ENCODE measurements at places on chromosomes 13 and 19.

DNA sequence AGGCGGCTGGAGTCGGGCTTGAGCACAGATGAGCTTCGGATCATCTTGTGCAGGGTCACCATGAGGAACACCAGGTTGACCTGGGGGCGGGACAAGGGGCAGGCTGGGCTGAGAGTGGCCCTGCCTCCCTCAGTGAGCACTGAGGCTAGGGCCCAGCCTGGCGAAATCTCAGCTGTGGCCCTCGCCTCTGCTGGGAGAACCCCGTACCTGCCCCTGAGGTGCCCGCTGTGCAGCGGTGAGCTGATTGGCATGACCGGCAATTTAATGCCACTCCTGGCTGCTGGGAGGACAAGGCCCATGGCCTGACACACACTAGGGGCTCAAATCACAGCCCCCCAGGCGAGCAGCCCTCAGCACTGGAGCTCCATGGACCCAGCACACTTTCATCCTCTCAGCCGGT lies 19.7 kb upstream of the ASF1B start:
- DNase-seq = no peak

DNA sequence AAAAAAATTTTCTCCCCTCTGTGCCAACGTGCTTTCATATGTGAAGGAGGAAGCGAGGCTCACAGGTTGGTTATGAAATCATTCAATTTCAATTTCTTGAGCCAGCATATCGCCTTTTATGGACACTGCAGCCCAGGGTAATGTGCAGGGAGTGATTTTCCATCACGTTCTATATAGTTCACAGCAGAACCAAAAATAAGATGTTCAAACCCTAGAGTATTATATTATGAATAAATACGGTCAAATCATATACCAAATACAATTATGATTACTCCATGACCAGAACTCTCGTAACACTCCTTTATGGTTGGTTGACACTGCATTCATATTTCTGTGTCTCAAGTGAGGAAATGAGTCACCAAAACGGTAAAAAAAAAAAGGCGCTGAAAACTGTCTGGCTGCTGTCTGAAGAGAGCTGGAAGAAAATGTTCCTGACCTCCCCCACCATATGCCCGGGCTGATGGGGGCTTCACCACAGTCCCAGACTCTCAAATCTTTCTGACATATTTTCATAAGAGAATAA lies 75.8 kb upstream of the UBAC2 start:
- DNase-seq = peak; percentile 58

GRCh38 chr13:39528661-39528980 lies 74.4 kb downstream of the LHFPL6 start:
- DNase-seq = no peak

DNA sequence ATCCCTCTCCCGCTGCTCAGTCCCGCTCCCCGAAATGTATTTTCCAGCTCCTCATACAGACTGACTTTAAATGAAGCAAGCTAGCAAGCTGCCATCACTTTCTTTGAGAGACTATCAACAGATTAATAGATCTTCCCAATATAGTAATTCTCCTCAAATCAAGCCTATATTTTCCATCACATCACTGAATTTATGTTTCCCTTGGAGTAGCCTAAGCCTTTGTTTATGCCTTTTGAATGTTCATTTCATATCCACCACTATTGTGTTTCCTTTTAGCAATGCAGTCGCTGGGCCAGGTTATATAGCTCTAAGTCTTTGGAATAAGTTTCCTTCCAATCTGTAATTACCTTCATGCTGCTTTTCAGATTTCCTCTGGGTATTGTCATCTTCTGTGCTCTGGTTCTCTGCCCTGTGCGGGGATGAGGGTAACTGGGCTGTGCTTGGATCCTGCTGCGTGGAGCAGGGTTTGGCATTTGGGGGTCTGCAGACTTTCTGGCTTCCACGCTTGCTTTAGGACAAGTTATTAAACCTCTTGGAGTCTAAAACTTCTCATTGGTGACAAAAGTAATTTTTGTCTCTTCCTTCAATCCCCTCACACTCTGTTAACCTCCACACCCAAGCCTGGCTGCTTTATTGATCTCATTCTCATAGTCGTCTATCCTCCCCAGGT lies 256.9 kb downstream of the DLEU7 start:
- DNase-seq = no peak

DNA sequence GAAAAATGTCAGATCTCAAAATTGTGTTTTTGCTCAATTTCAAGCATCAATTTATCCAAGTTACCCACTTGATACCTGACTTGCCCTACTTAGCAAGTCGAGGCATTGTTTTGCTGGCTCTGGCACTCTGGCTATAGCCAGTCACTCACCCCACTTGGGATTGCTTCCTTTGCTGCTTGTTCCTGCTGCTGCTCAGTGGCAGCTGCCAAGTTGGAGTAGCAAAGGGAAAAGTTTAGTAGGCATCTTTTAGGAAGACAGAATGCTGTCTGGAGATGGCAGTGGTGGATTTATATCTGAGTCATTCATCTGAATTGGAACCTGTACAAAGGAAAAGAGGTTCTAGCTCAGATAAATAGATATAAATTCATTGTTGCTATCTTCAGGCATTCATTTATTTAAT lies 41.2 kb downstream of the PCCA start:
- DNase-seq = no peak

- DNase-seq = no peak
Observed at GRCh38 chr13:72368031-72368430, 359.4 kb downstream of the MZT1 start.

- DNase-seq = no peak
Observed at GRCh38 chr13:106297283-106297682, 238.2 kb downstream of the EFNB2 start.

- DNase-seq = peak; percentile 75
Observed at GRCh38 chr19:48506138-48506733, 5.4 kb downstream of the LMTK3 start.

DNA sequence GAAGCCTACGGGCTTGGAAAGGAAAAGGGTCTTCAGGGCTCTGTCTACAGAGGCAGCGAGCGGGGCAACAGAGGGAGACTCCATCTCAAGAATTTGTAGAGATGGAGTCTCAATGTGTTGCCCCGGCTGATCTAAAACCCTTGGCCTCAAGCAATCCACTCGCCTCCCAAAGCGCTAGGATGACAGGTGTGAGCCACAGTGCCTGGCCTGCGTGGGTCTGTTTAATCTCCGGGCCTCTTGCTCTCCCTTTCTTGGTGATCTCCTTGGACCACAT lies 8.1 kb downstream of the RPS9 start:
- DNase-seq = no peak

Measured in GM13977 (cell line).